ENCODE measurements at places on chromosomes 1 and 21. TPM values are rescaled to one million over a fixed set of nuclear protein-coding genes. Genes with fewer than 3 reads are reported as not detected.
A peak's percentile ranks its signal among the peaks of the same experiment; 100 is the strongest.

GJA5 gene
- not detected for total RNA-seq

VANGL1 gene
- total RNA-seq: 25.8 TPM

SPRR3 gene
- not detected for total RNA-seq

SPRR1B gene
- not detected for total RNA-seq

UTP25 gene
- total RNA-seq: 7.8 TPM

OR2M2 gene
- total RNA-seq: not detected

THRAP3 gene
- 145 TPM for total RNA-seq

PCSK9 gene
- total RNA-seq: 18.7 TPM

TSACC gene
- total RNA-seq: 0.65 TPM

HNRNPU gene
- total RNA-seq: 526 TPM

DNA sequence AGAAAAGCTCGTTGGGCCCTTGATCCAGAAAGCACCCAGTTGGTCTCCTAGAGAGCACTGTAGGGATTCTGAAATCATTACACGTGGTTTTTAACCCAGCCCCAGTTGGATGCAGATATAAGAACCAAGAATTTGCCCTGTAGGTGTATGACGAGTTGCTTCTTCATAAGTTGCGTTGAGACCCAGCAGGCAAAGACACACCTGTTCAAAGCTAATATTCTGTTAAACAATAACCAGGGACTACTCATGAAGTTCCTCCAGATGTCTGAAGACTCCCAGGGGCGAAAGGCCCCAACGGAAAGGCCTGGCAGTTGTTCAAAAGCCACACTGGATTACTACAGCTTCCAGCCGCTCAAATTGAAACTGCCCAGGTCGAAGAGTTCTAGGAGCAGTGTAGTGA is 88.6 kb upstream of the HNRNPU start:
- no peak overlapping the region for H3K4me3 ChIP-seq
- H3K36me3 ChIP-seq: no peaks in the 10 kb centered on the region
- no peaks in the 10 kb centered on the region for H3K27me3 ChIP-seq

DNA sequence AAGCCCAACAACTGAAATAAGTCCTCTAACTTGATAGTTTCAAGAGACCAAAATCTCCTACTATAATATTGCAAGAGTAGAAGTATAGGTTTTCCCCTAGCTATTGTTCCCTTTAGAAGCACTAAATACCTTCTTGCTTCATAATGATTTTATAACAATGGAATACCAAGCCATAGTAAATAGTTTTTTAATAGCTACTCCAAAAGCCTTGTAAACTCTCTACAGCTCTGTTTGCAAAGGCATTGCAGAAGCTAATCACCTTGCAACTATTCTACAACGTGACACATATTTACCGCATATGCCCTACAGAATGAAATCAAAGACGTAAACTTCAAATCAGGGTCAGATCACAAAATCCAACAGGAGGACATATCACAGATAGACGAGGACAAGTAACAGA is 451.5 kb upstream of the ZRANB2 start:
- no peaks in the 10 kb centered on the region for H3K4me1 ChIP-seq
- H3K36me3 ChIP-seq: no peaks in the 10 kb centered on the region
- H3K4me3 ChIP-seq: no peak overlapping the region
- H3K27me3 ChIP-seq: peaks cover 2% of the 10 kb centered on the region
- no peak overlapping the region for H3K27ac ChIP-seq

DNA sequence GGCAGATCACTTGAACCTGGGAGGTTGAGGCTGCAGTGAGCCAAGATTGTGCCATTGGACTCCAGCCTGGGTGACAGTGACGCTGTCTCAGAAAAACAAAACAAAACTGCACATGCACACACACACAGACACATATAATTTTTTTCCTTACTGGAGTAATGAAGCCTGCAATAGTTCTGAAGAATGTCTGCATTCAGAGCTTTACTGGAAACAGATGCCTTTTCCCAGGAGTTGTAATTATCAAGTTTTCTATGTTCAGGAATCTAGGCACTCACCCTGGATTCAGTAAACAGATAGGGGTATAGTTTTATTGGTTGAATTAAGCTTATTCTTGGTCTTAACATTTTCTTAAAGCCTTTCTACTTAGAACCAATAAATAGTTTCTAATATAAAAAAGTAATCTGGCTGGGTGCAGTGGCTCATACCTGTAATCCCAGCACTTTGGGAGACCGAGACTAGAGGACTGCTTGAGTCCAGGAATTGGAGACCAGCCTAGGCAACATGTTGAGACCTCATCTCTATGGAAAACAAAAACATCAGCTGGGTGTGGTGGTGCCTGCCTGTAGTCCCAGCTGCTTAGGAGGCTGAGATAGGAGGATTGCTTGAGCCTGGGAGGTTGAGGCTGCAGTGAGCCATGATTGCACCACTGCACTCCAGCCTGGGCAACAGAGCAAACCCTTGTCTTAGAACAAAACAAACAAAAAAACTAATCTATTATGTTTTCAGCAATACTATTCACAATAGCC is 15.8 kb downstream of the SPEN start:
- no peak overlapping the region for H3K4me3 ChIP-seq
- no peaks in the 10 kb centered on the region for H3K4me1 ChIP-seq
- H3K27me3 ChIP-seq: no peaks in the 10 kb centered on the region
- no peak overlapping the region for H3K27ac ChIP-seq

- no peak for DNase-seq
- no peak overlapping the region for H3K4me3 ChIP-seq
- no peak overlapping the region for H3K27ac ChIP-seq
- peaks cover 19% of the 10 kb centered on the region for H3K4me1 ChIP-seq
- no peaks in the 10 kb centered on the region for H3K36me3 ChIP-seq
- no peaks in the 10 kb centered on the region for H3K27me3 ChIP-seq
Observed at GRCh38 chr1:184403961-184404726, 17.3 kb downstream of the C1orf21 start.

DNA sequence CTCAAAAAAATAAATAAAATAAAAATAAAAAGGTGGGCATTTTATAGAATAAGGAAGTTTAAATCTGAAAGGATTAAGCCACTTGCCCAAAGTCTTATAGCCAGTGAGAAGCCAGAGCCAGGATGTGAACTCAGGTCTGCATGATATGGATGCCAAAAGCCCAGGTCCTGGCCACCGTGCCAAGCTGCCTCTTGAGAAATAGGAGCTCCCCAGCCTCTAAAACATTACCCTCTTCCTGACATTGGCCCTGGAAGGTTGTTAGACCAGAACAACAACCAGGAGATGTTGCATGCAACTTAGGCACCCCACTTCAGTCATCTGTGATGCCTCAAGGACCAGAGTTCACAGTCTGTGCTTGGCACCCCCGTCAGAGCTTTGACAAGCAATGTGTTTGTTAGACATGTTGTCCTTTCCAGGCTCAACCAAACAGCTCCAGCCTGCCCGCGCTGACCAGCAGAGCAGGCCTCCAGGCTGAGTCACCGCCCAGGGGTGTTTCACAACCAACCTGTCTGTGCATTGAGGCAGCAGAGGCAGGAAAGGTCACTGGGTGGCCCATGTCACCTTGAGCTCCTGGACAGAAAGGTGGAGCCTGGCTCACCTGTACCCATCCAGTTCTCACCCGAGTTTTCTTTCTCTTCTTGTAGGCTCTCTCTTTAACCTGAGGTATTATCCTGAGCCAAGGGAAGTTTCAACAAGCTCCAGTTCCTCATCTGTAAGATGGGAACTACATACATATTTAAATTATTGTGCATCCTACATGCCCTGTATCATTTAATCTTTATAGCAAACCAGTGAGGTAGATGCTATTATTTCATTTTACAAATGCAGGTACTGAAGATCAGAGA is 14.9 kb upstream of the MED18 start:
- H3K27me3 ChIP-seq: no peaks in the 10 kb centered on the region
- H3K4me1 ChIP-seq: no peaks in the 10 kb centered on the region
- DNase-seq: no peak

GRCh38 chr1:80417671-80418070 is 1383.1 kb upstream of the ADGRL2 start:
- DNase-seq: no peak
- H3K4me3 ChIP-seq: no peak overlapping the region
- no peak overlapping the region for H3K27ac ChIP-seq
- H3K4me1 ChIP-seq: no peaks in the 10 kb centered on the region

DNA sequence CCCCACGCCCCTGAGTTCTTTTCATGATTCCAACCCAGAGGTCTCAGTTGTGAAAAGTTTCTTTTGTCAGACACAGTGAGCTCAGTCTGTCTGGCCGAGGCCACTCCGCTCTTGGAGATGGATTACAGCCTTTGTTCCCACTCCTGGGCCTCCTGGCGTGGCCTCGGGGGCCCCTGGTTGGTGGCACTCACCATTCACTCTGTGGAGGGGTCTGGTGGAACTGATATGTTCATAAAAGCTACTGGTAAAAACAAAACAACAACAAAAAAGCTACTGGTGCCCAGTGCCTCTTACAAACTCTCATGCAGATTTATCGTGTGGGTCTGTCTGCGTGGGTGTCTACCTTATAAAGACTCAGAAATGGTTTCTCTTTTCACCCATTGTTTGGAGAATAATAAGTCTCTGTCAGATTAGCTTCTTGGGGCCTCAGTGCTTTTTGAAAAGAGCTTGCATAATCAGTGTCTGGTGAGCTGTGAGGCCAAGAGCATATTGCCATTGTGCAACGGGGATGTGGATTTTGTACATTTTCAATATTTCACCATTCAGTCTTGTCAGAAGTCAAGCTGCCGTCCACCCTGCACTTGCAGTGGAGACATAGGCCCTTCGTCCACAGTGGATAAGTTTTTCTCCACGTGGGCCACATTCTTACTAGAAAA is 86.7 kb downstream of the GALNT2 start:
- no peaks in the 10 kb centered on the region for H3K36me3 ChIP-seq
- H3K4me3 ChIP-seq: no peak overlapping the region
- H3K27me3 ChIP-seq: no peaks in the 10 kb centered on the region
- H3K27ac ChIP-seq: peak overlapping the region; percentile 65
- peaks cover 48% of the 10 kb centered on the region for H3K4me1 ChIP-seq

- peaks cover 7% of the 10 kb centered on the region for H3K27me3 ChIP-seq
- no peak overlapping the region for H3K4me3 ChIP-seq
- peaks cover 1% of the 10 kb centered on the region for H3K36me3 ChIP-seq
Observed at GRCh38 chr1:10767282-10767681, 29.2 kb downstream of the CASZ1 start.

DNA sequence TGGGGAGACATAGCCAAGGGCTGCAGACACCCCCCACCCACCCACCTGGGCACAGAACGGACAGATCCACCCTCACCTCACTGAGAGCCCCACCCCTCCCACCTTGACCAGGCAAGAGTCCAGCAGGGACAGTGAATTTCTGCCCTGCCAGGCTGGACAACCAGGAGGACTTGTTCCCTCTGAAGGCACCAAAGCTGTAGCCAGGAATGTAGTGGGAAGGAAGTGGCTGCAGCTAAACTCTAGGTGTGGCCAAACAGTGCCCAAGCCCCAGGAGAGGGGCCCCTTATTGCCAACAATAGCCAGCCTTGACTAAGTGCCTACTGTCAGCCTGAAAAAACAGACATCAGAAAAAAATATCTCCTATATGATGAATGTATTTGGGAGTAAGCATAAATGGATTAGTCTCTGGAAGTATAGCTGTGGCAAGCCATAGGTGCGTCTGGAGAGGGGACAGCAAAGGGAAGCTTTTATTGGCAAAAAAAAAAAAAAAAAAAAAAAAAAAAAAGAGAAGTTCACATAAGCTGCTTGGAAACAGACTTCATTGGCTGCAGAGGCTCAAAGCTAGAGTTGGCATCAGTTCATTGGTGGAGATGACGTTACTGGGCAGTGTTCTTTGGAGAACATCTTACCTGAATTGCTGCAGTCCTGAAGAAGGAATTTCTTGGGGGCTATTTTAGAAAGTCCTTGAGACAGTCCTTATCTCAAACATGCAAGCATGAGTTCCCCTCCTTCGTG is 64.1 kb upstream of the TMEM51 start:
- no peaks in the 10 kb centered on the region for H3K27me3 ChIP-seq
- no peak for DNase-seq
- H3K27ac ChIP-seq: peak overlapping the region; percentile 99

DNA sequence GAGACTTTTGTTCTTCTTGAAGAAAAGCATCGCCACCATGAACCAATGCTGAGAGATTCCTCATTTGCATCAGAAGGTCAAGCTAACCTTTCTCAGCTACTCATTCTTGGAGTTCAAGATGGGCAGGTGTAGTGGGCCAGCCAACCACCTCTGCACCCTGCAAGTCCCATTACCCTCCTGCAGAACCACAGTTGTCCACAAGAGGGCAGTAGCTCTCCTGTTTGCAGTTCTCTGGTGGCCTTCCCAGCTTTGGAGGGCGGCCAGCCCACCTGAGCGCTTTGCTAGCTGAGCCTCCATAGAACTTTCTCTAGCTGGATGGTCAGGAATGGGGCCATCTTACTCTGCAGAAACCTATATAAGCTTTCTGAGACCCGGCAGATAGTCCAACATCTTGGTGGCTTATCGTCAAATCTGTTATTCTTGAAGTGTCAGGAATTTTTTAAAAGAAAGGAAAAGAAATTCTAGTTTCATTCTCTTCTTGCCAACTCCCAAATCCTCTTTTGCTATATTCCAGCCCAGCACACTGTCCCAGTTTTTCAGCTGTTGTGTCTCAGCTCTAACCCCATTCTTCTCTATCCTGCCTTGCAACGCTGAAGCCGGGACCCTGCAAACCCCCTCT is 11.0 kb upstream of the LMX1A start:
- peaks cover 71% of the 10 kb centered on the region for H3K27me3 ChIP-seq
- peaks cover 3% of the 10 kb centered on the region for H3K4me1 ChIP-seq
- no peak overlapping the region for H3K4me3 ChIP-seq
- no peak overlapping the region for H3K27ac ChIP-seq

GRCh38 chr1:171379846-171380245 is 65.9 kb downstream of the FMO4 start:
- no peaks in the 10 kb centered on the region for H3K27me3 ChIP-seq
- H3K27ac ChIP-seq: no peak overlapping the region
- no peak overlapping the region for H3K4me3 ChIP-seq
- H3K36me3 ChIP-seq: no peaks in the 10 kb centered on the region
- H3K4me1 ChIP-seq: peaks cover 9% of the 10 kb centered on the region

DNA sequence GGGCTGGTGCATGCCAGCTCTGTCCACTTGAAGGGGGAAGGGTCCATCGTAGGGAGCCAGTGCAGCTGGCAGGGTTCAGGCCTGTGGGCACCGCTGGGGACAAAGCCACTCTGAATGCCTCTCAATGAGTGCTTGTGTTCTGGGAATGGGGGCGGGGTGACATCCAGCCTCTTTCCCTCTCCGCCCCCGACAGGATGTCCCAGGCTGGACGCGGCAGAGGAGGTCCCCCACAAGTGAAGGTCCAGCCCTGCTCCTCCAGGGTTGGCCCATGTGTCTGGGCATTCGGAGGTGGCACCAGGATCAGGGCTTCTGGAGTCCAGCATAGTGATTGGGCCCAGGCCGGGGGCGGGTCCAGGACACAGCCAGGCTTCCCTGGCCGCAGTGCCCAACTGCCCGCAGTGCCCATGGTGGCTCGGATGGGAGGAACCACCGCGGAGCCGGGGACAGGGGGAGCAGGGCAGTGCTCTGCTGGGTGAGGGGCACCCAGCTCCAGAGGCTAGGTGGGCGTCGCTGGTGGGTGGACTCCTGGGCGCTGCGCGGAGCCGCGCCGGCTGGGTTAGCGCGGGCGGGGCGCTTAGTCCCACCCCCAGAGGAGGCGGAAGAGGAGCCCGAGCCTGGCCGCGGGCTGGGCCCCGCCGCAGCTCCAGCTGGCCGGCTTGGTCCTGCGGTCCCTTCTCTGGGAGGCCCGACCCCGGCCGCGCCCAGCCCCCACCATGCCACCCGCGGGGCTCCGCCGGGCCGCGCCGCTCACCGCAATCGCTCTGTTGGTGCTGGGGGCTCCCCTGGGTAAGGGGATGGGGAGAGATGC is at the start of gene SHISA4:
Gene SHISA4 (plus strand): TSS at position 617 of the 808 bp plus-strand sequence. CDS start 97 bp downstream, at position 714.
- no peaks in the 10 kb centered on the region for H3K36me3 ChIP-seq
- H3K27me3 ChIP-seq: peaks cover 47% of the 10 kb centered on the region
- no peak within 1 kb of the TSS for H3K27ac ChIP-seq
- peaks cover 2% of the 10 kb centered on the region for H3K4me1 ChIP-seq

GRCh38 chr1:222335586-222335985 is 212.3 kb downstream of the HHIPL2 start:
- H3K4me1 ChIP-seq: no peaks in the 10 kb centered on the region
- no peaks in the 10 kb centered on the region for H3K27me3 ChIP-seq
- H3K4me3 ChIP-seq: no peak overlapping the region
- H3K27ac ChIP-seq: no peak overlapping the region
- no peak for DNase-seq
- H3K36me3 ChIP-seq: no peaks in the 10 kb centered on the region
